ENCODE measurements at places on chromosomes 1 and 21.

GRCh38 chr1:36014722-36015220, 69.1 kb upstream of the TEKT2 start:
- no peak for DNase-seq

- no peak for DNase-seq
Measured at GRCh38 chr21:25790878-25791204, 56.1 kb downstream of the GABPA start.

GRCh38 chr1:245168906-245169305, 14.1 kb downstream of the KIF26B start:
- DNase-seq: no peak

- DNase-seq: no peak
Measured at GRCh38 chr1:245261786-245262185, 107.0 kb downstream of the KIF26B start.

GRCh38 chr21:16588433-16588860, 858.7 kb downstream of the USP25 start:
- DNase-seq: peak; percentile 91

DNA sequence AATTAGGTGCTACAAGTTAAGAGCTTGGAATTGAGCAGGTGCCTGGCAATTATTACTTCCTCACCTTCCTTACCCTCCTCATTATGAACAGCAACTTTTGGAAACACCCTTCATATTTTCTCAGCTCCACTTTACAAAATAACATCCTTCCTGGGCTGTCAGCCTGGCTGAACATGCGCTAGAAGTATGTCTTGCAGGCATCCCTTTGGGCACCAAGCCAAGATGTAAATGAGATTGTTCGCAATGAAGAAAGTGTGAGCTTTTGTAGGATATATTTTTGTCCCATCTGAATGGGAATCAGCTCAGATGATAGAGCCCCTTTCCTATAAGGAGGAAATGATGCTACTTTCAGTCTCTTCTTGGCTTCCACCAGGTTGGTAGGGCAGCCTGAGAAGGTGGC, 245.9 kb downstream of the KAZN start:
- no peak for DNase-seq

DNA sequence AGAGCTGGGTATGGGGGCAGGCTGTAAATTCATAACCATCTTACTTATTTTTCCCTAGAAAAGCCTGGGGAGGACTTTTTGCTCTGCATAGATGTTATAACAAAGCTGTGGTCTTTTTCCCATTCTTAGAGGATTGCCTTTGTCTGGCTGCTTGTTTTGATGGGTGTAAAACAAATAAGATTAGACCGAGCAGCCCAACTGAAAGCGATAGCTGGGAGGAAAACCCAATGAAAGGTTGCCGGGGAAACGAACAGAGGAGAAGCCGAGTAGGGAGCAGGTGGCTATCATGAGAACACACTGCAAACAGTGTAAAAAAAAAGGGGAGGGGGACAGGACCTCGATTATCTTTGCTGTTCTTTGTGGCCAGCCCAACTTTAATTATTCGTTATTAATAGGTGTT, 1.9 kb downstream of the ELAVL4 start:
- DNase-seq: peak; percentile 79

DNA sequence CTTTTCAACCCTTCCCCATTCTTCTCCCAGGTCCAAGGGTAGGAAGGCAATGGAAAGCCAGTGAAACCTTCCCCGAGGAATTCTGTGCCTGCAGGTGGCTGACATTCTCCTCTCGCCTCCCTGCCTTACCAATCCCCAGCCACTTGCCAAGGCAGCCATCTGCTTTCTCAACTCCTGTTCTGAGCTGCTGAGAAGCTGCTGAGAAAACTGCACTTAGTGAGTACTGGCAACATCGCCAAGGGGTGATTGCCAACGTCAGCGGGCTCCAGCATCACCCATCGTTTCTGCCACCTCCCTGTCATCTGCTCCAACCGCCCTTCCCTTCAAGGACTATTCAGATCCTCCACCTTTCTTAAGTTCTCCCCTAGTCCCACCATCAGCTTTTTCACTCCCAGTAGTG, 106.0 kb downstream of the PTPRU start:
- DNase-seq: no peak

DNA sequence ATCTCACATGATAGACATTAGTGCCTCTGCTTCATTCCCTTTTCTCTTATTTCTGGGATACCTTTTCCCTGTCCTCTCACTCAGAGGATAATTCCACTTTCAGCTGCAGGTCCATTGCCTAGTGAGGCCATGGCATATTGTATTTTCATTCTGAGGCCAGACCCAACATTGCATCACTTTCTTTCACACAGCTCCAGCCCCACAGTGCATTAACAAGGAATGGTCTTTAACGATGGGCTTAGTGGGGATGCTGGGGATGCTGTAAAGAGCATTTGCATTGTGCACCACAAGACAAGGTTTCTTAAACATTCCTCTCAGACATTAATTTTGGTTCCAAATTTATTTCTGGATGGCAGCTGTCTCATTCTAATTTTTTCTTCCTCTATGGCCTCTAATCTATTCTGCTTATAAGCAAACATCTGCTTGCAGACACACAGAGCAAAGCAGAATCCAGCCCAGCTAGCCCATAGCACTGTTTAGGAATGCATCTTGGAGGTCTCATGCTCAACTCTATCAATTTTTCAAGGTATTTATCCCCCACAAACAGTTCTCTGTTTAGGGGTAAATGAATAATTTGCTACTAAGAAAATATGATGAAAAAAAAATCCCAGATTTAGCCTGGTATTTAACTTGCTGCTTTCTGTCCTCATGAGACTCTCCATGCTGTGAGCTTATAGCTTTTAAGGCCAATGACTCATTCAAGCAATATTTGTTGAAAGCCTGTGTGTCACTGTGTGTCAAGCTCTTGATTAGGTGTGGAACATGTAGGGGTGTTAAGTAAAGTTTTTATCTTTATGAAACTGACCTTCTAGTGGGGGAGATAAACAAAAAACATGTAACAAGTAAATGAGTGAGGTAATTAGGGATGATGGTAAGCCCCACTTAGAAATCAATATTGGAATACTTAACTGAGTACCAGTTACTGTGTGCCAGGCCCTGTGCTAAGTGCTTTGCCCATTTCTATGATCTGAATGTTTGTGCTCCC, 44.5 kb upstream of the CCDC190 start:
- no peak for DNase-seq
